SW480 (cell line): ENCODE measurements at places on chromosomes 1 and 21.
A peak's percentile ranks its signal among the peaks of the same experiment; 100 is the strongest.

- DNase-seq = no peak
Measured at GRCh38 chr1:119348941-119349340, 19.6 kb upstream of the HAO2 start.

DNA sequence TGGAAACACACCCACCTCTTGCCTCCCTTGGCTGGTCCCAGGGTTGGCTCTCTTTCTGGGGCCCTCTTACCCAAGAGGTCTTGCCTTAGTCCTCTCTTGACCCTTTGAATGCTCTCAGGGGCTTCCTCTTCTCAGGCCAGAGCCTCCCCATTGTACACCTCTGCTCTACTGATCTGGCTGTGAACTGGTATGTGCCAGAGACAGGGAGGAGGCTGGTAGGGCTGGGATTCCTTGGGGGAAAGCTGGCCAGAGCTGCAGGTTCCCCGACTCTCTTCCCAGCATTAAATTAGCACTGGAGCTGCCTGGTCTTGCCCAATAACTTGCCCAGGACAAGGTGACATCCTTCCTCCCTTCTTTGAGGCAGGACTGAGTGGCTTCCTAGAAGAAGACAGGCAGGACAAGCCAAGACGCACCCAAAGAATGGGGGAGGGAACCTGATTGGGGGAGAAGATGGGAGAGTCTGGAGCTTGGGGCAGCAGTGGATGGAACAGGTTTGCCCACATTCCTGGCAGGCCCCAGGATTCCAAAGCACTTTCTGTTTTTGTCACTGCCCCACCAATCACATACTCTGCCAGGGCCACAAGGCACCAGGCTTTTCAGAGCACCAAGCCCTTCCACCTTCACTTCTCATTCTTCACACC is 37.2 kb upstream of the CITED4 start:
- DNase-seq = no peak

DNA sequence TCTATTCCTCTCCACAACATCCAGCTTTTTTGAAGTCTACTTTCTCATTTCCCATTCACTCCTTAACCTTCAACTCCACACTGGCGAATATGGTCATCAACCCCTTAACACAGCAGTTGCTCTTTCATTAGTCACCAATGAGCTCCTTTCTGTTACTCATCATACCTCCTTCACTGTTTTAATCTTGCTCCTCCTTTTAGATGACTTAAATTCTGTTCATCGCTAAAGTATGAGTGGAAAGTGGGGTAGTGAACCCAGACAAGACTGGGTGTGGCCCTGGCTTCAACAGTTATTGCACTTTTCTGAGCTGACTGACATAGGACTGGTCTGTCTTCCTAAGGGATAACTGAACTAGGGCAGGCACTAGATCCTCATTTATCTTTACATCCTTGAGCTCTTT is 51.3 kb downstream of the AKT3 start:
- DNase-seq = no peak

DNA sequence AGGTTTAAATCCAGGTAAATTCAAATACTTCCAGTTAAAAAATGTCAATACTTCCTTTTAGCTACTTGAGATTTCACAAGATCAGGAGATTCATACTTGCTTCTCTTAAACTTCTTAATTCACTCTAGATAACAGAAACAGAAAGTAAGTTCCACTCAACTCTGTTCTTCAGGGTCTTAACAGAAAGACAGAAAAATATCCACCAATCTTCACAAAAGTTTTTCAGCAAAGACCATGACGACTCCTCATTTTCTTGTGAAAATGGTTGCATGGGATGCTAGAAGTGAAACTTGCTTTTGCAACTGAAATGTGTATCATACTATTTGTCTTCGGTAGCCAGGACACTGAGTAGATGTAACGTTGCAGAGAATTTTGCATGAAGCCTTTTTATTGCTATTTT is 12.3 kb upstream of the LRRC8C start:
- DNase-seq = no peak

DNA sequence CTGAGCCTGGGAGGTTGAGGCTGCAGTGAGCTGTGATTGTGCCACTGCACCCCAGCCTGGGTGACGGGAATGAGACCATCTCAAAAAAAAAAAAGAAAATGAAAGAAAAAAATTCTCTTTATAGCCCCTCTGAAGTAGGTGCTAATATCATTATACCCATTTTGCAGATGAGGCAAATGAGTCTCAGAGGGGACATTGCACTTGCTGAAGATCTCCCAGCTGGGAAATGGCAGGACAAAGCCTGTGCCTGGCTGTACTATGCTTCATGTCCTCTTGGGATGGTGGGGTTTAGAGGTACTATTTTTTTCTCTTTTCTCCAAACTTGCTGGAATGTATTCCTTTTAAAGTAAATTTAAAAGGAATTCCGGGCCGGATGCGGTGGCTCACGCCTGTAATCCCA is 1.6 kb downstream of the SMPDL3B start:
- no peak for DNase-seq

GRCh38 chr1:85467036-85467435 is 2.1 kb upstream of the DDAH1 start:
- no peak for DNase-seq

- peak; percentile 13 for DNase-seq
Measured at GRCh38 chr1:47002211-47002610, 21.3 kb upstream of the CYP4X1 start.

- no peak for DNase-seq
Measured at GRCh38 chr1:63922848-63923247, 149.0 kb downstream of the ROR1 start.

- no peak for DNase-seq
Measured at GRCh38 chr1:154822717-154823116, 47.4 kb downstream of the KCNN3 start.

DNA sequence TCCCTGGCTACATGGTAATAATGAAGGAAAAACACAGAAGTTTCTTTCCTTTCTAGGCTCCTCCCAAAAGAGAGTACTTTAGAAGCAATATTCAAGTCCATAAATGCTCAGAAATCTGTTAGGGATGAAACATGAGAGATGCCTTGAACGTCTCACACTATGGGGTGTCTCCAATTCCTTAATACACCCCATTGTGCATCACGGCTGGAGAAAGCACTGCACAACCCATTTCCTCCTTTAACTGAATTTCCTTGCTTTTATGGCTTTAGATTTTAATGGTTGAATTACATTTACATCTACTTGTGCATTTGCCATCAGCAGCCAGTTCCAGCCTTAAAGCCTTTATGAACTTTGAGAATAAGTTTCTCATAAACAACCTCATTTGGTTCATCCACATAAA is 498.9 kb upstream of the PTBP2 start:
- no peak for DNase-seq

DNA sequence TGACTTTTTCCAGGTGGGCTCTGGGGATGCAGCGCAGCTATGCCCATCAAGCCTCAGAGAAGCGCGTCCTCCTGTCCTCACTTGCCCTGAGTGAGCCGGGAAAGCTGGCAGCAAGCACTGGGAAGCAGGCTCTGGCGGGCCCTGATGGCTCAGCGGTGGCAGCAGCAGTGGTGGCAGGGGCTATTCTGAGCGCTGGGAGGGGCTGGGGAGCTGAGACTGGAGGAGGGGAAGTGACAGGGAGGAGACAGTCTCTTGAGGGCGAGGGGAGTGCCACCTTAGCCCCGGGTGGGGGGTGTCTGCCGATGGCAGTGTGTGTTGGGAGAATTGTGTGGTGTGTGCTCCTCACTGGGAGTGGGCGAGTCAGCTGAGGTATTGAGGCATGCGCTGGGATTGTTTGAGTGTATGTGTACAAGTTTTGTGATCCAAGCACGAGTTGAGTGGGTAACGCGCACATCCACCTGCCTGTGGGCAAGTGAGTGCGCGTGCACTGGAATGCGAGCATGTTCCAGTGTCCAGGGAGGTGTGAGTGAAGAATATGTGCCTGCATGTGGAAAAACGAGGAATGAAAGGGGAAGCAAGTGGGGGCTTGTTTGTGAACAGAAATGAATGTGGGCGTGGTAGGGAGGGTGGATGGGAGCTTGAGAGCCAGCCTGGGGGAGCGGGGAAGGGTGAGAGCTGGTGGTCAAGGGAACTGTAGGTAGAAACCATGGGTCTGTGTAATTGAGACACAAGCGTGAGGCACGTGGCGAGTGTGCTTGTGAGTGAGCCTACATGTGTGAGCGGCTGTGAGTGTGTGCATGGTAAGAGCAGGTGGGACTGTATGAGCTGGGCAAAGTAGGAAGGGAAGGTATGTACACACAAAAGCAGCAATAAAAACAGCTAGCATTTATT is 2.9 kb upstream of the FOXO6 start:
- DNase-seq = no peak

GRCh38 chr1:188386161-188386560 is 1557.4 kb downstream of the PLA2G4A start:
- no peak for DNase-seq
